HCT116 (cell line): ENCODE measurements at places on chromosomes 12 and 14. TPM values are rescaled to one million over a fixed set of nuclear protein-coding genes. Genes with fewer than 3 reads are reported as not detected.

DNA sequence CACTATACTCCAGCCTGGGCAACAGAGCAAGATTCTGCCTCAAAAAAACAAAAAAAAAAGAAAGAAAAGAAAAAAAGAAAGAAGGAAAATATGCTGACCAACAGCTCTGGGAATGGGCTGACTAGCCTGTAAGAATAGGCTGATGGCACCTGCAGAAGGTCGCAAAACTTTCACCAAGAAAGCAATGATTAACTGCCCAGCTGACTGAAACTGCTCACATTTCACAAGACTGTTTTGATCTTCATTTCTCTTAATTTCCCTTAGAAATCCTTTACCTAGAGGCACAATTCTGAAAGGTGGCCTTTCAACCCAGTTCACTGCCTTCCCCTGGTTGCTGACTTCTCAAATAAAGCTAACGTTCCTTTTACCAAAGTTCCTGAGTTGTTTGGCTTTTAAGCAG, 12.4 kb downstream of the BEST3 start:
- DNase-seq = no peak

Gene VRK1
- total RNA-seq = 51.4 TPM

DNA sequence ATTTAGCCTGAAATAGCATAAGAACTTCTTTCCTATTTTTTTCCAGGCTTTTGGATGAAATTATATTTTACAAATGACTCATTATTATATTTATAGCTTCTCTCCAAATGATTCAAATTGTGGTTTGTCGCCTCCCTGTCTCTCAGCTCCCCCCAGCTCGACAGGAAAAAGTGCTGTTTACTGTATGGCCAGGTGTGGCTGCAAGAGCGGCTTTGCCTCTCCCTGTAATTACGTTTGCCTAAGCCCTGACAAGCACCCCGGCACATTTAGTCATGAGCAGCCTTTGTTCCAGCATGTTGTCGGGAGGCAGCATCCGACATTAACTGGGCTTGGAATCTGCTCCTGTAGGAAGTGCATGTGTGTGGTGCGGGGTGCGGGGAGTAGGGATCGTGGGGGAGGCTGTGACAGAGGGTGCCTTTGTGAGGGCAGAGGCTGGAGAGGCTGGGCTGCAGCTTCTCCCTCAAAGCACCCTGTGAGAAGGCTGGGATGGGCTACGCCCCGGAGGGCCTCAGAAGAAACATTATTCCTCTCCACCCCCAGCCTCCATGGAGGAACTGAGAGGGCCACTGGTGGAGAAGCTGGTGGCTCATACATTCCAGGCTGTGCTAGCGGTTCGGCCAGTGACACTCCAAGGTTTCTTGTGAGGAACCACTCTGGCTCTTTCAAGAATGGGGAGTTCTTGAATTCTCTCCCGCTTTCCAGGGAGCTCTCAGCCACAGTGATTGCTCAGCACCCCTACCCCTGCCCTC, 42.1 kb upstream of the CTDSP2 start:
- DNase-seq = no peak

Gene GALNT4
- total RNA-seq = 2.8 TPM

GRCh38 chr12:1488908-1489381, 105.4 kb downstream of the FBXL14 start:
- DNase-seq = no peak

- no peak for DNase-seq
These were observed 243.7 kb downstream of the BCAT1 start for GRCh38 chr12:24705216-24705615.

Gene RD3L
- not detected for total RNA-seq

GRCh38 chr12:19852100-19852855, 413.0 kb downstream of the AEBP2 start:
- DNase-seq = no peak
